ENCODE measurements at places on chromosomes 4 and X. TPM values are rescaled to one million over a fixed set of nuclear protein-coding genes. Genes with fewer than 3 reads are reported as not detected.

Gene PNMA6F
- total RNA-seq, result not detected

Gene OTC
- total RNA-seq, result not detected

DNA sequence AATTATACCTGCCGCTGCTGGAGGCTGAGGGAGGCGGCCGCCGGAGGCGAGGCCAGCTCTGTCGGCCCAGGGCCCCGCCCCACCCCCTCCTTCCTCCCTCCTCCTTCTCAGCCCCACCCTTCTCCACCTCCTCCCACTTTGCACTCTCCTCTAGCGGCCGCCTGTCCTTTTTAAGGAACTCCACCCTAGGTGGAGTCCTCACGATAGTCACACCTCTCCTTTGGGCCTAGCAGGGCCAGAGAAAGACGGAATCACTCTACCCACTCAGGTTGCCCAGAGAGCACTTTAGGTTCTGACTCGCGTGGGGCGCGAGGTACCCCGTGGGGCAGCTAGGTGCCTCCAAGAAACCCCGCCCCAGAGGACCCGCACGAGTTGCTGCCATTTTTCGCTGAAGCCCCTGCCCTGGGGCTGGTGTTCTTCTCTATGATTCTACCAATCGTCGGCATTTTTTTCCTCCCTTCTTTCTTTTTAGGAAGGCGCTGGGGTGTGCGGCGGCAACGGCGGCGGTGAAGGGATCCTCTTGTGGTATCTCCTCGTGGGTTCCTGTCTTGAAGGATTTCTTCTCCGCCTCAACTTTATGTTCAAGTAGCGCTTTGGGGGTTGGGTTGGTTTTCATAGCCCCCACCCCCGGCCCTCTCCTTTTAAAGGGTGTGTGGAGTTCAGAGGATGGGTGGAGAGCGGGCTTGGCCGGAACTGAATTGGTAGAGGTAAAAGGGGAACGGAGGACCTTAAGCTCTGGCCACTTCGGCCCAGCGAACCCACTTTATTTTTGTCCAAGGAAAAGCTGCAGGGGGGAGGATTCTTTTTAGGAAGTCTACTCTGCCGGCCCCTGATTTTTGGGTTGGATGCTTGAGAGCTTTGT is at the start of gene KLF8:
KLF8 (plus strand) TSS at position 136 of the 862 bp plus-strand sequence. CDS start 979 bp downstream, outside the sequence.
- H3K27ac ChIP-seq, result peak within 1 kb of the TSS; percentile 76
- peak within 1 kb of the TSS; percentile 58 for H3K4me3 ChIP-seq
- no peaks in the 10 kb centered on the region for H3K36me3 ChIP-seq
- H3K4me1 ChIP-seq, result peaks cover 3% of the 10 kb centered on the region
- DNase-seq, result peak; percentile 48
- H3K27me3 ChIP-seq, result peaks cover 6% of the 10 kb centered on the region

DNA sequence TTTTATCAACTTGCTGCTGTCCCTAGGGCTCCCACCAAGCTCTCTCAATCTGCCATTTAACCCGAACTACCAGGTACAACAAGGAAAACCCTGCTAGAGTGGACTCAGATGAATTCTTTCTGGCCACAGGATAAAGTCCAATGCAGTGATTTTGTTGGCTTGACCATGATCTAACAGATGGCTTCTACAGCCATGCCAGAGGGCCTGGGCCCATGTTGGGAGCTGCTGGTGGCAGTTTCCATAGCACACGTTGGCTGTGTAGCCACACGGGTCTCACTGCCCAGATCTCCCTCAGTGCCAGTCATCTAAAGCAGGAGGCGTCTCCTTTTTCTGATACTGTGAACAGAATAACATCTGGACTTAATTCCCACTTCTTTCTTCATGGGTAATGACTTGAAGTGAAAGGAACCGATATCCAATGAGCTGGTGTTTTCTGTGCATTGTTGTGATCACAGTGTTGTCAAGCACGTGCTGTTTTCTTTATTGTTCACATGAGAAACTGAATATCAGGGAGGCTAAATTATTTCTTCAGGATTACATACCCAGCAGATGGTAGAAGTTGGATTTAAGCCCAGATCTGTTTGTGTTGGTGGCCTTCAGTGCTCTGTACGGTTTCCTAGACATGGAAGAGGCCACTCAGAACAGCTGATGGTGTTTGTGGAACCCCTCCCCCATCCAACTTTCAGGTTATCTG is 85.2 kb upstream of the CLCN4 start:
- DNase-seq, result no peak
- H3K27me3 ChIP-seq, result no peaks in the 10 kb centered on the region
- no peak overlapping the region for H3K4me3 ChIP-seq

GRCh38 chr4:14348506-14348905 is 653.8 kb upstream of the CPEB2 start:
- no peak overlapping the region for H3K4me3 ChIP-seq
- H3K27ac ChIP-seq, result no peak overlapping the region
- H3K36me3 ChIP-seq, result no peaks in the 10 kb centered on the region
- no peaks in the 10 kb centered on the region for H3K4me1 ChIP-seq
- DNase-seq, result no peak
- no peaks in the 10 kb centered on the region for H3K27me3 ChIP-seq

- peak; percentile 27 for DNase-seq
- H3K4me1 ChIP-seq, result no peaks in the 10 kb centered on the region
- H3K27ac ChIP-seq, result peak overlapping the region; percentile 2
- H3K36me3 ChIP-seq, result no peaks in the 10 kb centered on the region
Measured at GRCh38 chr4:126242679-126243390, 928.1 kb downstream of the FAT4 start.

GRCh38 chr4:39770969-39771724 is 73.2 kb downstream of the UBE2K start:
- no peak overlapping the region for H3K27ac ChIP-seq
- H3K4me1 ChIP-seq, result no peaks in the 10 kb centered on the region
- H3K36me3 ChIP-seq, result no peaks in the 10 kb centered on the region
- no peak overlapping the region for H3K4me3 ChIP-seq
- no peak for DNase-seq
- no peaks in the 10 kb centered on the region for H3K27me3 ChIP-seq

DNA sequence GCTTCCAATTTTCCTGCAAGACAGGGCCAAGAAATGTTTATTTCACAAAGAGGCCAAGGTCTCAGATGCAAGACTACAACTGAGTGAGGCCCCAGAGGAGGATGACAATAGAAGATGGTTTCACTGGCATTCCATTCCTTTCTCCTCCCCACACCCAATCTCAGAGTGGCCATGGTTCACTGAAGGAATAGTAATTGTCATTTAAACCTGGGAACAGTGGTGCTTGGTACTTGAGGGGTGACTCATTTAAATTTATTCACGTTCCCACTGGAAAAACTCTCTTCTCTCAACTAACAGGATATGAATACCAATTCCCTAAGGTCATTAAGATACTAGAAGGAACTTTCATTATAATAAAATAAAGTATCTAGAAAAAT is 35.3 kb upstream of the CXCL8 start:
- no peaks in the 10 kb centered on the region for H3K27me3 ChIP-seq
- H3K27ac ChIP-seq, result peak overlapping the region; percentile 48
- DNase-seq, result no peak
- no peaks in the 10 kb centered on the region for H3K36me3 ChIP-seq

- H3K27me3 ChIP-seq, result no peaks in the 10 kb centered on the region
- H3K4me1 ChIP-seq, result no peaks in the 10 kb centered on the region
- no peaks in the 10 kb centered on the region for H3K36me3 ChIP-seq
- no peak overlapping the region for H3K4me3 ChIP-seq
- H3K27ac ChIP-seq, result no peak overlapping the region
- no peak for DNase-seq
Measured at GRCh38 chrX:39508300-39508692, 589.5 kb downstream of the BCOR start.

GRCh38 chr4:38268108-38268820 is 308.1 kb downstream of the PTTG2 start:
- no peak overlapping the region for H3K4me3 ChIP-seq
- H3K27ac ChIP-seq, result no peak overlapping the region
- DNase-seq, result no peak
- no peaks in the 10 kb centered on the region for H3K36me3 ChIP-seq
- no peaks in the 10 kb centered on the region for H3K4me1 ChIP-seq

DNA sequence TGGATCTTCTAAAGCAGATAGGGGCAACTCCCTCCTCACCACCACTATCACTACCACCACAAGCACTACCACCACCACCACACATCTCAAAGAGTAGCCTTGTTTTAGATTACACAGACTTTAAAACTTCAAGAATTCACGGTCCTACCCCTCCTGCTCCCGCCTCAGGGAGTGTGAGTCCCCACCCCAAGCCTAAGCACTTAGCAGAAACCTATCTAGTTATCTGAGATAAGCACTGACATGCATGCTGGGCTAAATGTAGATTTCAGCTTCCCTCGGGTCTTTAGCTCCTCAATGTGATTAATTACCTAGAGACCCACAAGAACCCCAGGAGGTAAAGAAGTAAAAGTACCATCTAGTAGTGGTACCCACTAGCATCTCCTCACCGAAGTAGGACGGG is 775 bp downstream of the AMOT start:
- no peaks in the 10 kb centered on the region for H3K27me3 ChIP-seq
- H3K36me3 ChIP-seq, result no peaks in the 10 kb centered on the region
- DNase-seq, result no peak
- peaks cover 5% of the 10 kb centered on the region for H3K4me1 ChIP-seq
- H3K27ac ChIP-seq, result peak overlapping the region; percentile 88
- peak overlapping the region; percentile 87 for H3K4me3 ChIP-seq

GRCh38 chr4:183300655-183301054 is 19.4 kb downstream of the CLDN22 start:
- no peaks in the 10 kb centered on the region for H3K27me3 ChIP-seq
- no peaks in the 10 kb centered on the region for H3K4me1 ChIP-seq
- H3K27ac ChIP-seq, result no peak overlapping the region
- no peak overlapping the region for H3K4me3 ChIP-seq
- no peaks in the 10 kb centered on the region for H3K36me3 ChIP-seq

DNA sequence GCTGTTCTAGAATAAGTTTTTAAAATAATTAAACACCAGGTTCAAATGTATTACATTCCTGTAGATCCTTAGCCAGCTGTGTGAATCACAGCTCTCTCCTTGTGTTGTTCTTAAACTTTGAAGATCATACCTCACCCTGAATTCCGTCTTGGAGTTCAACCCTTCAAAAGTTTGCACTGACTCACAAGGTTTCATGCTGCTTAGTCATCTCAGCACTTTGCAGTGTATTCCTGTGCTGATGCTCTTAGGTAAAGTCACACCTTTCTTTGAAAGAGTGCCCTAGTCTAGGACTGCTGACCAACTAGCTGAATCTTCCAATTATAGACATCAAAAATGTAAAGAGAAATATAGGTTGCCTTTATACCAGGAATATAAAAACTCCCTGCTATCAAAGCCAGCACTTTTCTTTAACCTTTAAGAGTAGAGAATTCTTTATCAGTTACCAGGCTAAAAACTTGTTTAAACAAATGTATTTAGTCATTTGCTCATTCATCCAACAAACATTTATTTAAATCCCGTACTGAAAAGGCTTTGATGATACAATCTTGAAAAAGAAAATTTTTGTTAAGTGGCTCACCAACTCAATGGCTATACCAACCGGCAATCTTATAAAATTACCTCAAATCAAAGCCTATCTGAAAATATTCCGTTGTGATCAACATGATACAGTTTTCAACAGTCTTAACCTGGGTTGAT is 169.7 kb downstream of the RAP1GDS1 start:
- H3K4me3 ChIP-seq, result no peak overlapping the region
- H3K27me3 ChIP-seq, result no peaks in the 10 kb centered on the region
- H3K27ac ChIP-seq, result no peak overlapping the region
- no peaks in the 10 kb centered on the region for H3K36me3 ChIP-seq

- no peak for DNase-seq
- H3K27me3 ChIP-seq, result no peaks in the 10 kb centered on the region
- no peaks in the 10 kb centered on the region for H3K36me3 ChIP-seq
- no peaks in the 10 kb centered on the region for H3K4me1 ChIP-seq
Measured at GRCh38 chr4:115515366-115515765, 401.9 kb upstream of the NDST4 start.

- H3K27ac ChIP-seq, result peak within 1 kb of the TSS; percentile 51
- H3K36me3 ChIP-seq, result no peaks in the 10 kb centered on the region
- no peaks in the 10 kb centered on the region for H3K4me1 ChIP-seq
- H3K27me3 ChIP-seq, result no peaks in the 10 kb centered on the region
- H3K4me3 ChIP-seq, result peak within 1 kb of the TSS; percentile 56
Measured at GRCh38 chrX:119398974-119399771, at the start of gene SLC25A43. SLC25A43 (plus strand) TSS chrX:119399336; CDS start chrX:119399404, 68 bp downstream.

GRCh38 chr4:44916411-44916810 is 190.1 kb upstream of the GNPDA2 start:
- H3K4me3 ChIP-seq, result peak overlapping the region; percentile 42
- no peaks in the 10 kb centered on the region for H3K36me3 ChIP-seq
- no peaks in the 10 kb centered on the region for H3K27me3 ChIP-seq
- DNase-seq, result no peak
- no peaks in the 10 kb centered on the region for H3K4me1 ChIP-seq
- no peak overlapping the region for H3K27ac ChIP-seq

GRCh38 chrX:135429429-135429828 is 7.7 kb downstream of the SMIM10L2A start:
- no peak for DNase-seq
- H3K4me3 ChIP-seq, result no peak overlapping the region
- no peak overlapping the region for H3K27ac ChIP-seq
- H3K27me3 ChIP-seq, result no peaks in the 10 kb centered on the region

DNA sequence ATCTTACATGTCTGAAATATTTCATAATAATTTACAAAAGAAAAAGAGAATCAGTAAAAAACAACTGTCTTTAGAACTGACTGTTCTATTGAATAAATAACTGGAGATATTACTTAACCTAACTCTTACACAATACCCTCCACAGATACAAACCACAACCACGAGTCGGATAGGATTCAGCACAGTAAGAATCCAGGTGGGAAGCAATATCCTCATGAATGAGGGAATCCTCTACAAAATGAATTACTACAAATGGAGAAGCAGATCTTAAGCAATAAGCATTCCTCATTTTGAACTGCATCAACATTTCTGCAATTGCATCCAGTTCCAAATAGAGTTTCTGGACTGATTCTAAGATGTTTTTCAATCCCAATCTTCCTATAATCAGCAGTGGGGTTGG is 227.1 kb downstream of the SH2D1A start:
- no peaks in the 10 kb centered on the region for H3K4me1 ChIP-seq
- H3K36me3 ChIP-seq, result no peaks in the 10 kb centered on the region
- DNase-seq, result no peak
- H3K27me3 ChIP-seq, result no peaks in the 10 kb centered on the region

DNA sequence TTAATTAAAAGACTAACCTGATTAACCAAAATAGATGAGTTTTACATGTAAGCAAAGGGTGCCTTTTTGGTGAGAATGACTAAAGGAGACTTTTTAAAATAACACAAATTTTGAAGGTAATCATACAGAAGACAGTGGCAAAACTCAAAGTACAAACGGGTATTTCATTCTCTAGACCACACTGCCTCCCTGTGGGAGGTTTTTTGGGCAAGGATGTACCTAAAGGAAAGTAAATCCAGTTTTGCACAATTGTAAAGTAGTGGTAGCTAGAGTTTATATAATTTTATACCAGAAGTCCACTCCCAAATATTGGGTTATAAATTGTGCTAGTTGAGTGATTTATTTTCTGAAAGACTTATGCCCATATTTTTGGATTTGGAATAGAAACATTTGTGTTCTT is 201.0 kb downstream of the PAPSS1 start:
- no peak overlapping the region for H3K4me3 ChIP-seq
- H3K27ac ChIP-seq, result no peak overlapping the region
- no peaks in the 10 kb centered on the region for H3K27me3 ChIP-seq
- DNase-seq, result no peak

- no peak for DNase-seq
- H3K27me3 ChIP-seq, result no peaks in the 10 kb centered on the region
- H3K4me3 ChIP-seq, result no peak overlapping the region
- H3K36me3 ChIP-seq, result no peaks in the 10 kb centered on the region
- no peak overlapping the region for H3K27ac ChIP-seq
- no peaks in the 10 kb centered on the region for H3K4me1 ChIP-seq
Measured at GRCh38 chr4:72391281-72391680, 177.7 kb downstream of the ADAMTS3 start.

- no peak overlapping the region for H3K4me3 ChIP-seq
- no peaks in the 10 kb centered on the region for H3K27me3 ChIP-seq
- no peak overlapping the region for H3K27ac ChIP-seq
- no peaks in the 10 kb centered on the region for H3K4me1 ChIP-seq
Measured at GRCh38 chrX:153065389-153065788, 6.9 kb upstream of the PNMA6A start.
